ENCODE measurements at places on chromosomes 1 and 21.
A peak's percentile ranks its signal among the peaks of the same experiment; 100 is the strongest.

GRCh38 chr1:26281091-26281958 lies 1.4 kb downstream of the SH3BGRL3 start:
- DNase-seq = no peak

DNA sequence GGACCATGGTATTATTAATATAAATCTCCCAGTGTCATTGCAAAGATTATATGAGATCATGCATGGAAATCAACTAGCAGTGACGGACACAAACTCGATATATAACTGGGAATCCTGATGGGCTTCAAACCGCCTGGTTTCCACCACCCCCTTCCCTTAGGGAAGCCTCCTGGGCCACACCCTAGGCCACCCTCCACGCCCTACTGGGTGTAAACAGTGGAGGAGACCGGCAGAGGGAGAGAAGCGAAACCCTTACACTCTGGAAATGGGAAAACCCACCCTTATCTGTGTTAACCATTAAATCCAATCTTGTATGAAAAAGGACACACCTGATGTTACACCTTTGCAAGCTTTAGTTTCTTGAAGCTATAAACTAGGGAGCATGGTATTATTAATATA lies 595 bp upstream of the ZNHIT6 start:
- no peak for DNase-seq

DNA sequence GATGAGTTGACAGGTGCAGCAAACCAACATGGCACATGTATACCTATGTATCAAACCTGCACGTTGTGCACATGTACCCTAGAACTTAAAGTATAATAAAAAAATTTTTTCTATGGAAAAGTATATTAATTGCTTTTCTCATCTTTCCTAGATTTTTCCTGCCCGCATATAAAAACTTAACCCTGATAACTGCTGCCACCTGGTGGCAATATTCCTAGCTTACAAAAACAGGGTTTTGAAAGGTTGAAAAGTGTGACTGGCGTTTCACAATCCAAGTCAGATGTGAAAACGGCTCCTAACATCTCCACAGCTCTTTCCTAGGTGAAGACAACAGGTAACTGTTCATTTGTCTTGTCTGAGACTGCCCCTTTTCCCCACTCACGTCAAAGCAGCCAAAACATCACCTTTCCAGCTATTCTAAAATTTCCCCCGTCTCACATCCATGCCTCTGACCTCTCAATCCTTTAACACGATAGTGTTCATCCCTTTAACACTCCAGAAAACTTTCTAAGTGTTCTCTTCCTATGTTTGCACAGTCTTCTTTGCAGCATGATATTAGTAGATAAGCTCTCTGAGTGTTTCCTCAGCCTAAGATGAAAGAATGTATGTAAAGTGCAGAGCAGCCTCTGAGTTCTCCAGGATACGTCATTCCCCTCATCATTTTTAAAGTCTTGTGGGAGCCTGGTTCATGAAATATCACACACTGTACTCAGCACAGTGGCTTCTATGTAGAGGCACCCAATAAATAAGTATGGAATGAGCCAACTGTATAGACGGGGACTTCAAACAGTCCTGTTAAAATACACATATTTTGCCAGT lies 27.5 kb downstream of the OVGP1 start:
- peak; percentile 39 for DNase-seq

GRCh38 chr1:180230791-180231505 lies 884 bp downstream of the LHX4 start:
- no peak for DNase-seq

DNA sequence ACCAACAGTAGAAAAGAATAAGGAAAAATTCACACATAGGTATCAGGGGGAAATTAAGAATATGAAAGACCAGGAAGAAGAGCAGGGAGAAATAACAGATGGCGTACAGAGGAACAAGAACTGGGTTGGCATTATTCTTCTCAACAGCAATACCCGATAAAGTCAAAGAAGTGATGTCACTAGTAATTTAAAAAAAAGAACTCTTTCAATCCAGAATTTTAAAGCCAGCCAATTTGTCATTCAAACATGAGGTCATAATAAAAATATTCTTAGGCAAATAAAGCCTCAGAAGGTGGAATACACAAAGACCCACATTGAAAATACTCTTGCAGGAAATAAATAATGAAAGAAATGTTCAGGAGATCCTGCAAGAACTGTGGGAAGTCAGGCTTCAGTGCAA lies 8.8 kb downstream of the NCMAP start:
- no peak for DNase-seq

GRCh38 chr1:219792337-219793021 lies 135.9 kb downstream of the SLC30A10 start:
- peak; percentile 82 for DNase-seq
